ENCODE measurements at places on chromosomes 3 and 15. TPM values are rescaled to one million over a fixed set of nuclear protein-coding genes. Genes with fewer than 3 reads are reported as not detected.

Gene LRRC49
- total RNA-seq: 17.5 TPM

Gene GNAT1
- not detected for total RNA-seq

Gene NR1I2
- total RNA-seq: not detected

Gene CCDC66
- total RNA-seq: 3.2 TPM

Gene PIERCE2
- total RNA-seq: 2.6 TPM

Gene FEZF2
- total RNA-seq: not detected

Gene CLDN16
- total RNA-seq: 0.35 TPM

Gene GRK7
- total RNA-seq: not detected

Gene LRTM1
- not detected for total RNA-seq

Gene KBTBD8
- 4.3 TPM for total RNA-seq

Gene CELF6
- not detected for total RNA-seq

Data from myometrial cell (primary cell).